Fibroblast of skin of right quadriceps (primary cell): ENCODE measurements at places on chromosomes 7 and 10.
A peak's percentile ranks its signal among the peaks of the same experiment; 100 is the strongest.

DNA sequence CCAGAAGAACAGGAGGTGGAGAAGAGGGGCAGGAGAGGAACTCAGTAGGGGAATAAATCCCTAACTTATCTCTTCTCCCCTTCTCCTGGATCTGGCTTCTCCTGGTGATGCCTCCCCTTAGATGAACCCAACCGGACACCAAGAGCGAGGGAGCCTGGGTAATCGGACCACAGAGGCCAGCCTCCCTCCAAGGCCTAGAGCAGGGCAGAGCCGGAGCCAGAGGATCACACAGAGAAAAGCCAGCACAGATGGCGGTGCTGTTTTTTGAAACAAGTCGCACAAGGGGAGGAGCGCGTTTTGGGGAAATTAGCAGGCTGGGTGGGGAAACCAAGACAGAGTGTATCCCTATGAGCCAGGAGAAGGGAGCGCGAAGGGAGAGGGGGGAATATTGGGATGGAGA lies 4.9 kb upstream of the SRRM3 start:
- DNase-seq: no peak

DNA sequence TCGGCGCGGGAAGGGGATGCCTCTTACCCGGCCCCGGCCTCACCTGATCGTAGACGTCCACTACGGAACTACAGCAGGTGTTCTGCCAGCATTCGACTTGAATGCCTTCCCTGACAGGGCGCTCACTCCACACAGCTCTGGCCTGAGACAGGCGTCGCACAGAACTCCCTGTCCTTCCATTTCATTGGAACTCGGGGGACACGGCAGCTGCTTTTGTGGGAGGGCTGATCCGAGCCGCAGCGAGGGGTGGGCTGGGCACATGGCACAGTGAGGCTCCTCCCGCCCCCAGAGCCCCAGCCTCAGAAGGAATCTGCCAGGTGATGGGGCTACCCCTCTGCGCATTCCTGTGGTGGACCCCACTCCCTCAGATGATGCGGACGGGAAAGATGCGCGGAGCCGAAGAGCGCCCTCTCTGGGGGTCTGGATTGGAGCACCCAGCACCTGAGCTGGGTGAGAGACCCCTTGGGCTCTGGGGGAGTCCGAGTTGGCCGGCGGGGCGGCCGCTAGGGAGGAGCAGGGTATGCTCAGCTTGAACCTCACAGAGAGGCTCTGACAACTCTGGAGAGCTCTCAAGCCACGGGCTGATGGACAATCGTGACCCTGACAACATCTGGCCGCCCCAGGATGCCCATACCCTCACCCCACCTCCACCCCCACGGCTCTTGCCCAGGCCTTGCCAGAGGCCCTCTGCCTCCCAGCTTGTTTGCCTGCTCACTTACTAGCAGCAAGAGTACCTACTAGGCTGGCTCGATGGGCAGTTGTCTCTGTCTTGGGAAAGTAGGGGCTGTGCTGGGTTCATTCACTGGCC lies 36.6 kb downstream of the RASGEF1A start:
- DNase-seq: no peak

DNA sequence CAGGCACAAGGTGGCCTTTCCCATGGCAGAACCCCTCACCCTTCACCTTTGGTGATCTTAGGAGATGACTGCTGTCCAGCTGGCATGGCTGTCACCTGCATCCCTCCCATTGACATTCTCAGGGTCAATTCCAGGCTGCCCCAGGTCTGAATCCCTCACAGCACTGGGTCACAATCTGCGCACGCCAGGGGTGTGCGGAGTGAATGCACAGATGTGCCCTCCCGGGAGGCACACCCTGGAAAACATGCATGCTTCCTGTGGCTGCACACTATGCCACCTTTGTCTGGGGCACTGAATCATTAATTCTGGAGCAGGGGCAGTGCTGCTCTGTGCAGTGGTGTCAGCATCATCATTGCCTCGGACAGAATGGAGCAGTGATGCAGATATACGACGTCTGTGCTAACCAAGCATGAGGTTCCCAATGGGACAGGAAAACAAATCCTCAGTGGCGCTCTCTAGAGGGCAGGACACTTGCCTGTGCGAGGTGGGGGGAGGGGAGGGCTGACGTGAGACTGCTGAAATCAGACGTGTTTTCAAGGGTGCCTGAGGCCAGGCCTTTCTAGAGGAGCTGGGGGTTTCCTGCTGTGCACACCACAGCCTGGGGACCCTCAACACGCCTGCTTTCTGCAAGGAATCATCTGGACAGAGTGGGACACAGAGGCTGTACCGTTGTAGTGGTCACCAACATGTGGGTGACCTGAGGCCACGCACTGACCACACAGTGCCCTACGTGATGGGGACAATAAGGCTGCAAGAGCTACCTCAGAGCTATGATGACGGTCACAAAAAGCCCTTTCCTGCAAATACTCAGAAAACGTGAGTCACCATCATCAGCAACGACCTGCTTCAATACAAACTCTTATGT lies 77.9 kb downstream of the HIPK2 start:
- DNase-seq: no peak

GRCh38 chr10:90775351-90776028 lies 82.3 kb downstream of the HTR7 start:
- peak; percentile 17 for DNase-seq

GRCh38 chr10:7788639-7789286 lies 786 bp downstream of the ATP5F1C start:
- peak; percentile 20 for DNase-seq

GRCh38 chr7:34157137-34157536 lies 251.8 kb downstream of the BMPER start:
- peak; percentile 46 for DNase-seq

DNA sequence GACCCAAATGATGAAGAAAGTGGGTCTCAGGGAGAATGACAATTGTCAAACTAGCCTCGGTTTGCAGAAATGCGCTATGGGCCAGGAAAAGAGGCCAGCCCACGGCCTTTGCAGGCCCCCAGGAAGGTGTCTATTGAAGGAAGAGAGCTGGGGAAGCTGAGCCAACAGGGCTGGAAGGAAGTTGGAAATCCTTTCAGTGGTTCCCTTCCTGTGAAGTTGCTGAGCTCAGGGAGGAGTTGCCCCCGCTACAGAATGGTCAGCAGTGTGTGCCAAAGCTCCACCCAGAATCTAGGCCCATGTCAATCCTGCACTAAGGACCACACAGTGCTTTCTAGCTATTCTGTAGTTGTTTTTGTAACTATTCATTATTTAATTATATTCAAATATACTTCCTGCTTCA lies 91.6 kb upstream of the ANLN start:
- DNase-seq: no peak

DNA sequence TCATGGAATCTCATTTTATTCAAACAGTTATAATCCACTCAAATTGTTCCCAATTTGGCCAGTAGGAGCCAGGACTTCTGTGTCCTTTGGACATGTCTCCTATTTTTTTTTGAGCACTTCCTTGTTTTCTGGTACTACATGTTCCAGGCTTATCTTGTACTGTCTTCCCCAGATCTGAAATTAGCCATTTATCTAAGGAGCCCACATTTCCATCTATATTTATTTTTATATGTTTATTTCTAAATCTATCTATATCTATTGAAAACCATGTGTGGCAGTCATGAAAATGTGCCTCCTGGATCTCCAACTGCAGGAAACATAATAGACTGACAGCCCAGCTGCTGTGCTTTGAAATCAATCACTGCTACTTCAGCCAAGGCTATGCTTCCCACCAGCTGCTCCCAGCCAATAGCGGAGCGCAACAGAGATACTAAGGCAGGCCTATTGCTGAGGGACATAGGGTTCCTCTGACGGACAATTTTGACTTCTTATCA lies 147.1 kb downstream of the LRRC4 start:
- DNase-seq: no peak

- DNase-seq: peak; percentile 17
Observed at GRCh38 chr7:3754493-3755341, 453.7 kb downstream of the SDK1 start.

GRCh38 chr7:44050915-44051560 lies 6.5 kb downstream of the DBNL start:
- no peak for DNase-seq

DNA sequence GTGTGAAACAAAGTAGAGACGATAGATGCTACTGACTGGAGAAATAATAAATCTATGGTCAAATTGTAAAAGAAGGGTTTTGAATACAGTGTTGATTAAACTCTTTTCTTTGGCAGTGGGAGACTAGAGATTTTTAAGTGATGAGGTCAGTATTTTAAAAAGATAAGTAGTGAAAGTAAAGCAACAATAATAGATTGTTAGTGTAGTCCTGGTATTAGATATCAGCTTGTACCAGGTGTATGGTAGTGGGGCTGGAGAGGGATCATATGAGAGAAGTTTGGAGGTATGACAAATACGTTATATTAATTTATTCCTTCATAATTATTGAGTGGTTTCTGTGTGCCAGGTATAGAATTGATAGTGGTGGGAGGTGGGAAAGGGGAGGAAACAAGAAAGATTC lies 25.2 kb downstream of the PHTF2 start:
- no peak for DNase-seq
